ENCODE measurements at places on chromosomes 1 and 21.

DNA sequence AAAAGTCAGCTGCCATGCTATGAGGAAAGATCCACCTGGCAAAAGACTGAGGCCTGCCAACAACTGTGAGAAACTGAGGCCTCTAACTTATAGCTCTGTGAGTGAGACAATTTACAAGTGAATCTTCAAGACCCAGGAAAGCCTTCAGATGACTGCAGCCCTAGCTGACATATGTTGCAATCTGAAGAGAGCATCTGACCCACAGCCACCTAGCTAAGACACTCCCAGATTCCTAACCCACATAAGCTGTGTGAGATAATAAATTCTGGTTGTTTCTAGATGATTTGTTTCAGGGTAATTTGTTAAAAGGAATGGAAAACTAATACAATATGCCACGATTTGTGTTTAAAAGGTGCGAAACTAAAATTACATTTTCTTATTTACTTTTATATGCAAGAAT lies 55.1 kb downstream of the HFM1 start:
- DNase-seq: no peak

DNA sequence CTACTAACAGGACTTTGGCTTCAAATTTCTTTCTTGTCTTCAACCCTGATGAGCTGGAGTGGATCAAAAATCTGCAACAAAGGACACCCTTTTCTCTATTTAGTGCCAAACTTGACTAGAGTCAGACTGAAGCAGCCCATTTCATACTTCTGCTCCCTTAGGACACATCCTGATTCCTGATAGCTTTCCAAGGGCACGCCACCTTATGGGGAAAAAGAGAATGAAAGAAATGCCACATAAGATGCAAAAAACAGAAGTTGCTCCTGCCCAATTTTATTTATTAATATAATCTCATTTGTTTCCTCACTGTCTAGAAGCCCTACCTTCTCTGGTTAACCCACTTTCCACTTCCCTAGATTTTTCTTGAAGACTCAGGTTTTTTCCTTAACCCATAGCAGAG lies 72.7 kb upstream of the NBPF4 start:
- no peak for DNase-seq

DNA sequence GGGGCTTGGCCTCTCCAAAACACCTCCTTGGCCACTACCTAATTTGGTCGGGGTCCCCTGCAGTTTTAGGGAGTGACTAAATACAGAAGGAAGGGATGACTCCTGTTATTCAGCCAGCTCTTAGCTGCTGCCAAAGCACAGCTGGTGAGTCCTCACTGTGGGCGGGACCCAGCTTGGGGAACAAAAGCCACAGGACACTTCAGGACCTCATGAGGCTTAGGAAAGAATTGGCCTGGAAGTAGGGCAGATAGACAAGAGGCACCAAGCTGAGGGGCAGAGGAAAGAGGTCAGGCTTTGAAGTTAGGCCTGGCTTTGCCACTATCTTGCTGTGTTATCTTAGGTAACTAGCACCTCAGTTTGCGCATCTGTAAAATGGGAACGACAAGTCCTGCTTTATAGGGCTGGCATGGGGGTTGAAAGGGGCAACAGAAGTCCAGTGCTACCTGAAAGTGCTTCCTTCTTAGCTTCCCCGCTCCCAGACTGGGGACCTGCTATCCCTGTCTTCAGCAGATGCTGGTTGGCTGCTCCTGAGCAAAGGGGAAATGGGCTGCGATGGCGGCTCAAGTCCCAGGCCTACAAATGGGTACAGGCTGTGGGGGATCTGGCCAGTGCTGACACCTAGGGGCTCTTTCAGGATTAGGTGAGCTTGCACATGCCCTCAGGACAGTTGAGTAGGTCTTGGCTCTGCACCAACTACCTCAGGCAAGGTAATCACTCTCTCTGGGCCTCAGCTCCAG lies 15.7 kb downstream of the IFI6 start:
- DNase-seq: no peak

DNA sequence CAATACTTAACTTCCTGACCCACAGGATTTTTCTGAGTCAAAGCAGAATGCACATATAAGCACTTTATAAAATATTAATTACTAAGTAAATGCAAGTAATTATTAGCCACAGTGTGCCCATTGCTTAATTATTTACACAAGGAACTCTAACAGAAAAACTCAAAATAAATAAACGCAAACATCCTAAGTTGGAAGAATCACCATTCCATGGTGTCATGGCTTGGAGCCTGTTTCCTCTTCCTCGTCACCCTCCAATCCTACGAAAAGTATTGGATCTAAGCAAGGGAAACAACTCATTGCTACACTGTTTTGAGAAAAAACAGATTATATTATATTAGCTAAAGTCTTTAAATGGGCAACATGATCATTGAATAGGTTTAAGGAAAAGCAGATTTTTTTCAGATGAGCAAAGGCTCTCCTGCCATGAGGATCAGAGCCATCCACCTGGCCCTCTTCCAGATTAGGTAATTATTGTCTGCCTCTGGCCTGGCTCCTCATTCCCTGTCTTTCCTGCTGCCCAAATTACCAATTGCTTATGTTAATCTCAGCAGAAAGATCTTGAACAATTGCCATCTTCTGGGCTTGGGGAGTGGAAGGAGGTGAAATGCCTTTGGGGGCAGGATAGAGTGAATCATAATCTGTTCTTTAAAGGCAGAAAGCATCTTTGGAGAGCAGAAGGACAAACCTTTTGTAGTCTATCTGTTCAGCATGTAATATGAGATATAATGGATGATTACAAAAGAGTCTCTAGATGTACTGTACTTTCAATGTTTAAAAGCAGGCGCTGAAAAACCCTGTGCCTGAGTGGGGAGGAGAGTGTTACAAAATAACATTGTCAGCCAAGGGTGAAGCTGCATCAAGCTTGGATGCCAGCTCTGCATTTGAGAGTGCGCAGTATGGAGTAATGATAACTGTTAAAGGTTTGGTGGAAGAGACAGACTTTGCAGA lies 121.2 kb downstream of the DUSP10 start:
- DNase-seq: peak; percentile 3

GRCh38 chr1:64514197-64514765 lies 44.4 kb downstream of the CACHD1 start:
- DNase-seq: peak; percentile 83

DNA sequence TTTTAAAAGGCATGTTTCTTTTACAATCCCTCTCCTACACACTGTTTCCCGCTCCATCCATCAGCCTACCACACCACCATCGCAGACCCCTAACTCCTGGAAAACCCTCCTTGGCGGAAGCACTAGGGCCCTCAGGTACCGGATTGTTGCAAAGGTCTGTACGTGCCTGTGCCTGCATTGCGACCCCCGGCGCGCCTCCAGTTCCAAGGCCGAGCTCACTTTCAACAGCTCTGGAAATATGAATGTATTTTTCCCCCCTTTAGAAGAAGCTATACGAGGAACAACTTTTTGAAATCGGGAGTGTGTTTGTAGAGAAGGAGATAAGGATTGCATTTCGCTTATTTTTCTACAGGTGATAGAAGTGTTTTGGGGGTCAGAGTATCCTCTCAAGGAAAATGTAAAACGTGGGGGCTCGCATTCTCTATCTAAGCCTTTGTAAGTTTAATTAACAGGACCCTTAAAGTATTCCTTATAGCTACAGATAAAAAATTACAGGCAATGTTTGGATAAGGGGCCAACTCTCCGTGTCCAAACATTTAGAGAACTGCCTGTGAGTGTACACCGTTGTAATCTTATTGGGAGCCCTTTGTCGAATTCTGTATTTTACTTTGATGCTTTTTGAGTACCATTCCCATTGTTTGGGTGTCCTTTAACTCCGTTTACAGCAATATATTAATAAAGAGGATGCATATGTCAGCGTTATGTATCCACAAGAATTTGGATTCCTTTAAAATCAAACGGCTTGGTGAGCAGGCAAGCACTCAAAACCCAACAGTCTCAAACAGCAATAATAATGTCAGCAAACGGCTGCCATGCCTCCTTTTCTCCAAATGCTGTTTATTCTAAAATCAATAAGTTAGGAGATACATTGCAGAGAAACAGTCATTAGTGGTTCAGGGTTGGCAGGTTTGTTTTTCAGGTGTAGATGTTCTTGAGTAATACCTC lies 5.9 kb downstream of the PRRX1 start:
- DNase-seq: no peak

DNA sequence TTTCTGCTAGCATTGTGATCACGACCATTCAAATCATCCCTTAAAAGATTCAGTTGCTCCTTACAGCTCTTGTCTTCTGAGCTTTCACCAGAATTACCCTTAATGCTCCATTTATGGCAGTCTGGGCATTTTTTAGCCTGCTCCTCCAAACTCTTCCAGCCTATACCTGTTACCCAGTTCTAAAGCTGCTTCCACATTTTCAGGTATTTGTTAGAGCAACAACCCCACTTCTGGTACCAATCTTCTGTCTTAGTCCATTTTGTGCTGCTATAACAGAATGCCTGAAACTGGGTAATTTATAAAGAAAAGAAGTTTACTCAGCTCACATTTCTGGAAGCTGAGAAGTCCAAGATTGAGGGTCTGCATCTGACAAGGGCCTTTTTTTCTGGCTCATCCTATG lies 17.2 kb downstream of the MYBPH start:
- no peak for DNase-seq

DNA sequence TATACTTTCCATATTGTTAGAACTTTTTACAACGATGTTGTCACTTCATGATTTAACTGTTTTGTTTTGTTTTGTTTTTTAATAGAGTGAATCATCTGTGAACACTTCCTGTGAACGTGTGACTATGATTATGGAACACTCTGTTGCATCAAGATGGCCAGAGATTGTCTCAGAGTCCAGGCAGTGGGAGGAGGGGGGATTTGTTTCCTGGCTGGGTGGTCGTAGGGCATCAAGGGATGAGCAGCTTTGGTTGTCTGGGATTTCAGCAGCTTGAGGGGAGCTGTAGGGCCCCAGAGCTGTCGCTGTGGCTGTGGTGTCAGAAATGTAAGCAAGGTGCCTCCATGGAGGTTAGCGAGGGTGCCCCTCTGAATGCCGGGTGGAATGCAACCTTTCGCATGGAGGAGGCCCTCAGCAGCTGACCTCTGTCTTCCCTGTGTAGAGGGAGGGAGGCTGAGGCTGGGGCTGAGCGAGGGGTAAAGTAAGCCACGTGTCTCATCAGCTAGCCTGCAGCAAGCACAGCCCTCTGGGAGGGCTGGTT lies 21.4 kb downstream of the NEK2 start:
- no peak for DNase-seq

- DNase-seq: peak; percentile 20
Measured at GRCh38 chr1:117368116-117369108, 1.2 kb downstream of the MAN1A2 start.

DNA sequence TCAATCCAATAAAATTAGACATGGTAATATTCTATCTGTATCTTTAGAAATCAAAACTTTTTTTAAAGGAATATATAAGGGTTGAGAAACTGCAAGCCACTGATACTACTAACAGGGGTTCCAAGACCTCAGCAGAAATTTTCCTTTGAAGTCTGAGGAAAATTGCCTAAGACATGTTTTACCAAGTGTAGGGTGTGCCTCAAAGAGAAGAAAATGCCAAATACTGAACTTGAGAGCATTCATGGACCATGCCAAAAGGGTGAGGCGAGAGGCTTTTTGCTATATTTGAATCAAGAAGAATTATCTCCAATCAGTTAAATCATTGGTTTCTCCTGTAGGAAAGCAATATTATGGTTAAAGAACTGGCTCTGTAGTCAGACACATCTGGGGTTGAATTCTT lies 207.9 kb upstream of the B3GALT2 start:
- DNase-seq: no peak

- DNase-seq: no peak
Measured at GRCh38 chr1:186390925-186391324, 15.3 kb downstream of the ODR4 start.

DNA sequence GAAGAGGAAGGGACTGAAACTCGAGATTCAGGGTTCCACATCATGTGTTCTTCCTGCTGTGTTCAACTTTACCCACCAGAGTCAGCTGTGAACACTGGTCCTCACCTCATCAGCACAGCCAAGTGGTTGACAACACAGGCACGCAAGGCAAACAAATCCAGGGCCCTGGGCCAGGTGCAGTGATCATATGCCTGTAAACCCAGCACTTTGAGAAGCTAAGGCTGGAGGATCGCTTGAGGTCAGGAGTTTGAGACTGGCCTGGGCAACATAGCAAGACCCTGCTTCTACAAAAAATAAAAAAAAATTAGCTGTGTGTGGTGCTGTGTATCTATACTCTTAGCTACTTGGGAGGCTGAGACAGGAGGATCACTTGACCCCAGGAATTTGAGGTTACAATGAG lies 8.4 kb upstream of the XKR8 start:
- no peak for DNase-seq

GRCh38 chr21:32136546-32136945 lies 142.3 kb downstream of the MIS18A start:
- no peak for DNase-seq

GRCh38 chr21:27838573-27838972 lies 871.7 kb upstream of the ADAMTS5 start:
- DNase-seq: no peak

DNA sequence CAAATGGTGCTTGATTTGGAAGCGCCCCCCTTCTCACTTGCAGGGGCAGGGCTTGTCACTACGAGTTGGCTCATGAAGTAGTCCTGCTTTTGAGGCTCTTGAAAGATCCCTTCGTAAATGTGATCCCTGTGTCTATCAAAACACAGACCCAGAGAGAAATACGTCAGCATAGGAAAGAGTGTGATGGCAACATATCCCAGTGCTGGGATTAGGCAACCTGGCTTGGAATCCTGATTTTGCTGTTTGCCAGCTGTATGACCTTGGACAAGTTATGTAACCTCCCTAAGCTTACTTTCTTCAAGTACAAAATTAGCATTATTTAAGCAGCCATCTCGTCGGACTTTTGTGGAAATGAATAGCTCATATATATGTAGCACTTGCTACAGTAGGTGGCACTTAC lies 228.4 kb downstream of the ATG4C start:
- no peak for DNase-seq

- no peak for DNase-seq
Measured at GRCh38 chr1:245453541-245453940, 298.8 kb downstream of the KIF26B start.

- DNase-seq: no peak
Measured at GRCh38 chr21:35265170-35265877, 216.2 kb upstream of the RUNX1 start.

GRCh38 chr21:16087523-16087922 lies 357.7 kb downstream of the USP25 start:
- DNase-seq: no peak

GRCh38 chr1:100130552-100131077 lies 2.1 kb downstream of the SASS6 start:
- no peak for DNase-seq

DNA sequence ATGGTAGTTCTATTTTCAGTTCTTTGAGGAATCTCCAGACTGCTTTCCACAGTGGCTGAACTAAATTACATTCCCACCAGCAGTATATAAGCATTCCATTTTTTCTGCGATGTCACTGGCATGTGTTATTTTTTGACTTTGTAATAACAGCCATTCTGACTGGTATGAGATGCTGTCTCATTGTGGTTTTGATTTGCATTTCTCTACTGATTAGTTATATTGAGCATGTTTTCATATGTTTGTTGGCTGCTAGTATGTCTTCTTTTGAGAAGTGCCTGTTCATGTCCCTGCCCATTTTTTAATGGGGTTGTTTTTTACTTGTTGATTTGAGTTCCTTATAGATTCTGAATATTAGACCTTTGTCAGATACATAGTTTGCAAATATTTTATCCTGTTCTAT lies 87.9 kb downstream of the RPS6KC1 start:
- DNase-seq: no peak

GRCh38 chr1:34663031-34663430 lies 91.8 kb upstream of the GJB5 start:
- no peak for DNase-seq

GRCh38 chr1:181101581-181102226 lies 13.2 kb downstream of the IER5 start:
- no peak for DNase-seq

All from NCI-H524 (cell line).